ENCODE measurements at places on chromosomes 7 and 10. TPM values are rescaled to one million over a fixed set of nuclear protein-coding genes. Genes with fewer than 3 reads are reported as not detected.
A peak's percentile ranks its signal among the peaks of the same experiment; 100 is the strongest.

GRCh38 chr7:150572496-150572895 lies 5.3 kb downstream of the GIMAP4 start:
- no peak for DNase-seq
- H3K4me3 ChIP-seq, result no peak overlapping the region
- H3K27ac ChIP-seq, result no peak overlapping the region
- no peaks in the 10 kb centered on the region for H3K27me3 ChIP-seq
- H3K4me1 ChIP-seq, result no peaks in the 10 kb centered on the region

DNA sequence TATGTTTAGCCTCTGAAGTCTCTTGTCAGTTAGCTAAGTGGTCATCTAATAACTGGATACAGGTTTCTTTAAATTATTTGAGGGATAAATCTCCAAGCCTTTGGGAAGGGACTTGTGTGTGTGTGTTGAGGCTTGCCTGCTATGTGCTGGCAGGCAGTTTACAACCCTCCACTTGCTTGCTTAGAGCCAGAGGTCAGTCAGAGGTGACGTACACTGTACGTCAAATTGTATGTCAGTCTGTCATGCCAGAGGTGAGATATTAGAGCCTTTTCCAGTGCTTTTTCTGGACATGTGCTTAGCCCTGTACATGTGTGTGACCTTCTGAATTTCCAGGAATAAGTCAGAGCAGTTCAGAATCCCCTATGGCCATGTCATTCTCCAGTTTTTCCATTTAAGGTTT lies 438.9 kb downstream of the SDK1 start:
- no peaks in the 10 kb centered on the region for H3K36me3 ChIP-seq
- no peaks in the 10 kb centered on the region for H3K4me1 ChIP-seq
- no peaks in the 10 kb centered on the region for H3K27me3 ChIP-seq
- no peak for DNase-seq

DNA sequence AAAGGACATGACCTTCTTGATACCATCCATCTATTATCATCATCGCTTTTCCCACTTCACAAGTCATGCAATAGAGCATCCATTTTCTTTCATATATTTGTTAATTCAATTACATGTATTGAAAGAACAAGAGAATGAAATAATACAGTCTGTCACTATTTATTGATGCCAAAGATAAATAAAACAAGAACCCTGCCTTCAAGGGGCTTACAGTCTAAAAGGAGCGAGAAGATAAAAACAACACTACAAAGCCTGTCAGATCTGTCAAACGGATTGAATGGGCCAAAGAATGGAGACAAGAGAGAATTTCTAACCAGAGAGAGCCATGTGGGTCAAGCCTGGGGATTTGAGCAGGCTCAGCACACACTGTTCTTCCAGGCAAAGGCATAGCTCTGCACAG lies 15.9 kb downstream of the CPA5 start:
- H3K27me3 ChIP-seq, result no peaks in the 10 kb centered on the region
- DNase-seq, result no peak
- H3K4me1 ChIP-seq, result peaks cover 15% of the 10 kb centered on the region
- no peaks in the 10 kb centered on the region for H3K36me3 ChIP-seq
- no peak overlapping the region for H3K27ac ChIP-seq
- no peak overlapping the region for H3K4me3 ChIP-seq

NUDT13 gene
- total RNA-seq, result 2.4 TPM

- H3K27me3 ChIP-seq, result peaks cover 4% of the 10 kb centered on the region
- peak overlapping the region; percentile 98 for H3K27ac ChIP-seq
- H3K4me1 ChIP-seq, result peaks cover 12% of the 10 kb centered on the region
- H3K36me3 ChIP-seq, result no peaks in the 10 kb centered on the region
- peak overlapping the region; percentile 39 for H3K4me3 ChIP-seq
- peak; percentile 93 for DNase-seq
These were observed 1.9 kb downstream of the HIPK2 start for GRCh38 chr7:139775829-139776266.

DNA sequence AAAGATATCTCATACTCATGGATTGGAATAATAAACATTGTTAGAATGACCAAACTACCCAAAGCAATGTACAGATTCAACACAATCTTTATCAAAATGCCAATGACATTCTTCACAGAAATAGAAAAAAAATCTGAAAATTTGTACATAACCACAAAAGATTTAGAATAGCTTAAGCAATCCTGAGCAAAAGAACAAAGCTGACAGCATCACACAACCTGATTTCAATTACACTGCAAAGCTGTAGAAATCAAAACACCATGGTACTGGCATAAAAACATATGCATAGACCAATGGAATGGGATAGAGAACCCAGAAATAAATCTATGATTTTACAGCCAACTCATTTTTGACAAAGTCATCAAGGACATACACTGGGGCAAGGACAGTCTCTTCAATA lies 130.0 kb upstream of the TMEM72 start:
- H3K4me3 ChIP-seq, result no peak overlapping the region
- DNase-seq, result no peak
- H3K27me3 ChIP-seq, result no peaks in the 10 kb centered on the region
- no peaks in the 10 kb centered on the region for H3K4me1 ChIP-seq

ZNF716 gene
- total RNA-seq, result not detected

NUTM2B gene
- total RNA-seq, result 1.3 TPM

GRCh38 chr10:30185916-30186315 lies 126.5 kb upstream of the JCAD start:
- no peak for DNase-seq
- no peaks in the 10 kb centered on the region for H3K36me3 ChIP-seq
- H3K4me1 ChIP-seq, result peaks cover 7% of the 10 kb centered on the region
- peak overlapping the region; percentile 58 for H3K27ac ChIP-seq
- no peaks in the 10 kb centered on the region for H3K27me3 ChIP-seq

- H3K4me1 ChIP-seq, result no peaks in the 10 kb centered on the region
- no peak overlapping the region for H3K4me3 ChIP-seq
- DNase-seq, result no peak
- no peaks in the 10 kb centered on the region for H3K27me3 ChIP-seq
- H3K36me3 ChIP-seq, result no peaks in the 10 kb centered on the region
These were observed 74.0 kb downstream of the ADCY1 start for GRCh38 chr7:45647967-45648670.

Data from lung (tissue), 17 donors.